ENCODE measurements at places on chromosomes 11 and 22. TPM values are rescaled to one million over a fixed set of nuclear protein-coding genes. Genes with fewer than 3 reads are reported as not detected.

DNA sequence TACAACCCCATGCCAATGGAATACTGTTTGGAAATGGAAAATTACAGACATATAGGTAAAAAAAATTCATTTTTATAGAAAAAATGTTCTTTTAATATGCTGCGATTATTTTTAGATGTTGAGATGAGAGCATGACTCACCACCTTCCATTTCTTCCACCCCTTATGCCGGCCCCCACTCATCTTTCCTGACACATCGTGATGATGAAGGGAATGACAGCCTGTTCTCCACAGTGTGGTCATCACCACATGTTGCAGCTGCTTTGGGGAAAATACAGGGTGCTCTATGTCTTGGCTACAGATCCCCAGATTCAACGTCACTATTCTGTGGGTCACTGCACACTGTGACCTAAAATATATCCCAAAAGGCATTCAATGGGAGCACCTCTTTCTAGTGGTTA is 916.2 kb downstream of the METTL15 start:
- no peak overlapping the region for H3K27ac ChIP-seq
- DNase-seq: no peak
- no peaks in the 10 kb centered on the region for H3K36me3 ChIP-seq
- no peaks in the 10 kb centered on the region for H3K27me3 ChIP-seq
- H3K4me3 ChIP-seq: no peak overlapping the region

DNA sequence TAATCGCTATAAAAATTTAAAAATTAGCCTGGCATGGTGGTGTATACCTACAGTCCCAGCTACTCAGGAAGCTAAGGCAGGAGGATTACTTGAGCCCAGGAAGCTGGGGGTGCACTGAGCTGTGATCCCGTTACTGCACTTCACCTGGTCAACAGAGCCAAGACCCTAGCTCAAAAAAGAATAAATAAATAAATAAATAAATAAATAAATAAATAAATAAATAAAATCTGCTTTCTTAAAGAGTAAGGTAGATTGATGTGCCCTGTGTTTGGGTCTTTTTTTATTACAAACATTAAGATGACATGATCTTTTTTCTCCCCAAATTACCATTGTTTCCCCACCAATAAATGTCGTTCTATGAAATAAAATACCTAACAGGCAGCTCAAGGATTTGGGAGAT is 114.3 kb upstream of the APOA1 start:
- H3K4me1 ChIP-seq: peaks cover 21% of the 10 kb centered on the region
- DNase-seq: no peak
- peaks cover 6% of the 10 kb centered on the region for H3K36me3 ChIP-seq
- H3K27ac ChIP-seq: no peak overlapping the region

DNA sequence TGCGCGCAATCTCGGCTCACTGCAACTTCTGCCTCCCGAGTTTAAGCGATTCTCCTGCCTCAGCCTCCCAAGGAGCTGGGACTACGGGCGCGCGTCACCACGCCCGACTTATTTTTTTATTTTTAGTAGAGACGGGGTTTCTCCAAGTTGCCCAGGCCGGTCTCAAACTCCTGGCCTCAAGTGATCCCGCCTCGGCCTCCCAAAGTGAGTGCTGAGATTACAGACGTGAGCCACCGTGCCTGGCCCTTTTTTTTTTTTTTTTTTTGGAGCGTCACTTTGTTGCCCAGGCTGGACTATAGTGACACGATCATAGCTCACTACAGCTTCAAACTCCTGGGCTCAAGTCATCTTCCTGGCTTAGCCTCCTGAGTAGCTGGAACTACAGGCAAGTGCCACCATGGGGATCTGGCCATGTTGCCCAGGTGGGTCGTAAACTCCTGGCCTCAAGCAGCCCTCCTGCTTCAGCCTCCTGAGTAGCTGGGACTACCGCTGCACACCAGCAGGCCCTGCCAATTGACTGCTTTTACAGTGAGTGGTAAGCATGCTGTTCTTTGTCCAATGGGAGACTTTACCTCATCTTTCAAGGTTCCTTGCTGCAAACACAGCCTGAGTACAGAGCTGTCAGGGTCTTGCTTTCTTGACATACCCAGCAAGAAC is 600 bp upstream of the CENPM start:
- no peak overlapping the region for H3K27ac ChIP-seq
- H3K4me3 ChIP-seq: no peak overlapping the region
- H3K36me3 ChIP-seq: no peaks in the 10 kb centered on the region
- peaks cover 51% of the 10 kb centered on the region for H3K4me1 ChIP-seq

DNA sequence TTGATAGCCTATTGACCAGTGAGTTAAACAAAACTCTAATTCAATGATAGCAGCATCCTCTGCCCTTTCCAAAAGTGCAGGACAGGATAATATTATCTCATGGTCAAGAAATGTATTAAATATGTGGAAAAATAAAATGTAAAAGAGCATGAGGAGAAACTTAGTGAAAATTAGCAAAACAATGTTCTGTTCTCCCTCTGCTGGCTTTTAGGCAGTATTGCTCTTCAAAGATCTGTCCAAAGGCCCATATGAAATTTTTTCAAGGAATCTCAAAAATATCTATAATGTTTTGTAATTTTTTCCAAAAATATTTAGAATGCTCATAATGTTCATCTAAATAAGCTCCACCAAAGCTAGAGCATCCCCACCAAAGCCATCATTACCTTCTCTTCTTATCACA is 8.3 kb upstream of the ARL14EP start:
- no peak overlapping the region for H3K27ac ChIP-seq
- H3K4me3 ChIP-seq: no peak overlapping the region
- H3K4me1 ChIP-seq: no peaks in the 10 kb centered on the region
- DNase-seq: no peak

DNA sequence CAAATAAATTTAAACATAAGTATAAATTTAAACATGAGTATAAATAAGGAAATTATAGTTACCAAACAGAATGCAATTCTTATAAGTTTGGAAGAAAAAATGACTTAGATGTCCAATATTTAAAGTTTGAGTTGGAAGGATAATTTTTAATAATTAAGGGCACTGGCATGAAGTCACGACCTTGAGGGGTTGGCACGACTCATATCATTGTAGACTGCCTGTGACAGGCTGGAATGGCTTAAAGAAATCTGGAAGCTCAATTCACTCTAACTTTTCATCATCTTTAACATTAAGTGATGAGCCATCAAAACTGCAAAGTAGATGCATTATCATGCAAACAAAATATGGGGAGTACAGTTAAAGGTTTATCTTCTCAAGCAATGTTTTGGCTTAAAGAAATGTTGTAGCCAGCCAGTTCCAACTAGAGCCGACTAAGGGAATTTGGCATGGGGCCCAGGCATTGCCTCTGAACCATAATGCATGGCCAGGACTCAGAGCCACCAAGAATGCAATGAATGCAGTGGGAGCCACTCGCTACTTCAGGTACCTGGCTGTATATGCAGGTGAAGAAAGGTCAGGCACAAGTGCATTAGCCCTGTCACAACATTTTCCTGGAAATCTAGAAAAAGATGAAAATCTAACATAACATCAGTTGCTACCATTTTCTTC is 33.4 kb downstream of the PGR start:
- no peaks in the 10 kb centered on the region for H3K36me3 ChIP-seq
- no peak for DNase-seq
- H3K27ac ChIP-seq: no peak overlapping the region
- H3K4me3 ChIP-seq: no peak overlapping the region
- H3K27me3 ChIP-seq: no peaks in the 10 kb centered on the region

DNA sequence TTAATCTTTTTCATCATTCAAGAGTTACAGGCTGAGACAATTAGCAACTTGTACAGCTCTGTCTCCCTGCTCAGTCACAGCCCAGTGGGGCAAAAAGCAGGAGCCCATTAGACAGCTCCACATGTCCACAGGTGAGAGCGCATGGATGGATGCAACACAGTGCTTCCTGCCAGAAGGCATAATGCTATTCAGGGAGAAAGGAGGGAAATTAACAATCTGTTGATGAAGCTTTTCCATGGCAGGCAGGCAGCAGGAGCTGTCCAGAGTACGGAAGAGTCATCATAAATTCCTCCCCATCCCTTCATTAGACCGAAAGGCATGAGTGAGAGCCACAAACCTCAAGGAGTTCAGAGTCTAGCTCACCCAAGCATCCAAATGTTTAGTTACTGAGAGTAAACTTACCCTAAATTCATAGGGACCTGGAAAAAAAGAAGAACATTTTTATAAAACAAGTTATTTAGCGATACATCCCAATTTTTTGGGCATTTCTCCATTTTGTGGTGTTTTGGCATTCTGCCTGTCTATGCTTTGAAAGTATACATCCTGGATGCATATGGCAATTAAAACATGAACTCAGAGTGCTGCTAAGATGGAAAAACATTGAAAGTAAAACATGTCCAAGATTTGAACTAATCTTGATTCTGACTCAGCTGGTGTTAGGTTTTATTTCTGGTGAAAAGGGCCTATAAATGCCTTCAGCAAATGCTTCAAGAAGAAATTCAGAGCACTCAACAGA is 428.1 kb downstream of the OPCML start:
- H3K4me1 ChIP-seq: no peaks in the 10 kb centered on the region
- no peak overlapping the region for H3K4me3 ChIP-seq
- no peak overlapping the region for H3K27ac ChIP-seq
- DNase-seq: no peak

- no peak overlapping the region for H3K4me3 ChIP-seq
- H3K4me1 ChIP-seq: peaks cover 6% of the 10 kb centered on the region
- DNase-seq: no peak
- H3K27ac ChIP-seq: no peak overlapping the region
- H3K27me3 ChIP-seq: peaks cover 7% of the 10 kb centered on the region
Observed at GRCh38 chr22:35021161-35021560, 44.8 kb upstream of the ISX start.

DNA sequence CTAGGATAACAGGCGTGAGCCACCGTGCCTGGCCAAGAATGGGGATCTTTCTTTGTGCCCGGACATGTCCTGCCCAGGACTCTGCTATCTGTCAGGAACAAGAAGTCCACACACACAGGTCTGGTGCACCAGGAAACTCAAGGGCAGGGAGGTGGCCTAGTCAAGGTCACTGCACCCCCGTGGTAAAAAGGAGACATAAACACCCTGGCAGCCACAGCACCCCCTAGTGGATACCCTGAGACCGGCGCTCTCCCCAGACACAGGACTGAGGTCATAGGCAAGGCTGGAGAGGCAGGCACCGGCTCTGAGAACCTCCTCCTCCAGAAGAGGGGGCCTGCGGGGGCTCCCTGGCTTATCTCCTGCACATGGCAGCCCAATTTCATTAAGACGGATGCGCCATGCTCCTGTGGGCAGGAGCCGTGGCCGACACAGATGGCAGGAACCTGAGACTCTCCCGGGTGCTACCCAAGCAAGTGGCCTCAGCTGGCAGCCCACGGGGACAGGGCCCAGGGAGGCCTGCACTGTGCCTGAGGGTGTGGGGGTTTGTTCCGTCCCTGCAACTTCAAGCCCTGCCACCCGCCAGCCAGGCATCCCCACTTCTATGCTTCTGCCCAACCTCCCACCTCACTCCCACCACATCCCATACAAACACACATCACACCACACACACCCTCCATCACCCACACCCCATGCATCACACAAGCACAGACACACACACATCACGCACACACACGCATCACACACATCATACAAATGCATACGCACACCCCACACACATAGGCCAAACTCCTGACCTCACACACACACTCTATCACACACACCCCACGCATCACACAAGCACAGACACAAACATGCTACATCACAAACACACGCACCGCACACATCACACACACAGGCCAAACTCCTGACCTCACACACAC is 19.6 kb downstream of the MACROD1 start:
- H3K27me3 ChIP-seq: no peaks in the 10 kb centered on the region
- no peaks in the 10 kb centered on the region for H3K36me3 ChIP-seq
- peaks cover 10% of the 10 kb centered on the region for H3K4me1 ChIP-seq
- peak; percentile 76 for DNase-seq
- no peak overlapping the region for H3K27ac ChIP-seq

DNA sequence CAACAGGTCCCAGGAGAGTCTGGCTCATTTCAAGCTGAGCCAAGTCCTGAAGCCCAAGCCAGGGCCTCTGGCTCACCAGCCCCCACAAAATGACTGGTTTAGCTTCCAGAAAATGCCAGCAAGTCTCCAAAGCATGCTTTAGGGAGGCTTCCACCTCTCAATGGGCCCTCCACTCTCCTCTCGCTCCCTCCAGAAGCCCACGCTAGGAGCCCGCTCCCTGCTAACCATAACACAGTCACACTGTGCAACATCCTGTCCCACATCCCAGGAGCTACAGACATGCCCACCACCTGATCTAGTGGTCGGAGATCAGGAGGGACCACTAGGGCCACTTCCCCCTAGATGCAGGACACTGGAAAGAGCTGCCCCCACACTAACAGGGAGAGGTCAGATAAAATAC is 6.9 kb downstream of the SULT4A1 start:
- H3K4me3 ChIP-seq: no peak overlapping the region
- no peak overlapping the region for H3K27ac ChIP-seq
- H3K27me3 ChIP-seq: no peaks in the 10 kb centered on the region
- no peaks in the 10 kb centered on the region for H3K36me3 ChIP-seq
- no peak for DNase-seq

The C22orf23 gene
- total RNA-seq: not detected

The IGLL5 gene
- total RNA-seq: 46.9 TPM

The WBP2NL gene
- 10.1 TPM for total RNA-seq

The C1QTNF5 gene
- not detected for total RNA-seq

The TNNT3 gene
- 10.0 TPM for total RNA-seq

Measured in B cell (primary cell).